ENCODE measurements at places on chromosomes 5 and 9.
A peak's percentile ranks its signal among the peaks of the same experiment; 100 is the strongest.

GRCh38 chr5:167546270-167546669, 745.2 kb upstream of the WWC1 start:
- H3K27me3 ChIP-seq = no peaks in the 10 kb centered on the region
- no peak for ATAC-seq
- H3K4me1 ChIP-seq = no peaks in the 10 kb centered on the region

DNA sequence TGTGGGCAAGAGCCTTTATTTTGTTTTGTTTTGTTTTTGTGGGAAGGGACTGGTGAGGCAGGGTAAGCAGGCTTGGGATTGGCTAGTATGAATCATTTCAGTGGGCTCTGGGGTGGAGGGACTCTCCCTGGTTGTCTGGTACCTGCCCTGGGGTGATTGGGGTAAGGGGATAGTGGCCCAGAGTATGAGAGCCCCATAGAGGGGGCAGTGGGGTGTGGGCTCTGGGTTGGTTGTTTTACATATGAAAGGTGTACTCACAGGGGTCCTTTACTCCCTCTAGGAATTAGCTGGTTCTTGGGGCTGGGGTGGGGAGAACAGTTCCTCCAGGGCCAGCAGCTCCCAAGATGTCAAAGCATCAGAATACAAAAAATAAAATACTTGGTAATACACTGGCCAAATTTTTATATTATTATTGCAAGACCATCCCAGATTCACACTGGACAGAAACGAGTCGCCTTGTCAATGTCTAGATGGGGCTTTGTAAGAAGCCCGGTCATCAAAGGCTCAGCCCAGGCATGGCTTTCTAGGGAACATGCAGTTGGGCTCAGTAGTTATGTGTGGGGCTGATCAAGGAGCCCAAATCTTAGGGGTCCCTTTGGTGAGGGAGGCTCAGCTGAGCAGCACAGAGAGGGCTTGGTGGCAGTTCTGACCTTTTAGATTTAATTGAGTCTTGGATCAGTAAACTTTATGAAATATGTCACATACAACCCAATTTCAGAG, 190.5 kb downstream of the NXNL2 start:
- H3K27me3 ChIP-seq = no peaks in the 10 kb centered on the region
- no peak overlapping the region for H3K4me3 ChIP-seq
- no peaks in the 10 kb centered on the region for H3K36me3 ChIP-seq

DNA sequence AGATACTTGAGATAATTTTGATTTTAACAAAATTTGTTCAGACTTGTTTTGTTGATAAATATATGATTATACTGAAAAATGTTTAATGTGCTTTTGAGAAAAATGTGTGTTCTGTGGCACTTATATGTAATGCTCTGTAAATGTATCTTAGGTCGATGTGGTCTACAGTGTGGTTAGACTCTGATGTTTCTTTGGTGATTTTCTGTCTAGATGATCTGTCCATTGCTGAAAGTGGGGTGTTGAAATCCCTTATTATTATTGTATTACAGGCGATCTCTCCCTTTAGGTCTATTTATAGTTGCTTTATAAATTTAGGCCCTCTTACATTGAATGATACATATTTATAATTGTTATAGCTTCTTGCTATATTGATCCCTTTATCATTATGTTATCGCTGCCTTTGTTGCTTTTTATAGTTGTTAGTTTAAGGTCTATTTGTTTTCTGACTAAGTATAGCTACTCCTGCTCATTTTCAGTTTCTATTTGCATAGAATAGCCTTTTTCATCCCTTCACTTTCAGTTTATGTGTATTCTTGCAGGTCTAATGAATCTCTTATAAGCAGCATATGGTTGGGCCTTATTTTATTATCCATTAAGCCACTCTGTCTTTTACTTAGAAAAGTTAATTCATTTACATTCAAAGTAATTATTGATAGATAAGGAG, 124.3 kb downstream of the MRPS30 start:
- H3K27me3 ChIP-seq = no peaks in the 10 kb centered on the region
- ATAC-seq = no peak
- no peaks in the 10 kb centered on the region for H3K36me3 ChIP-seq

DNA sequence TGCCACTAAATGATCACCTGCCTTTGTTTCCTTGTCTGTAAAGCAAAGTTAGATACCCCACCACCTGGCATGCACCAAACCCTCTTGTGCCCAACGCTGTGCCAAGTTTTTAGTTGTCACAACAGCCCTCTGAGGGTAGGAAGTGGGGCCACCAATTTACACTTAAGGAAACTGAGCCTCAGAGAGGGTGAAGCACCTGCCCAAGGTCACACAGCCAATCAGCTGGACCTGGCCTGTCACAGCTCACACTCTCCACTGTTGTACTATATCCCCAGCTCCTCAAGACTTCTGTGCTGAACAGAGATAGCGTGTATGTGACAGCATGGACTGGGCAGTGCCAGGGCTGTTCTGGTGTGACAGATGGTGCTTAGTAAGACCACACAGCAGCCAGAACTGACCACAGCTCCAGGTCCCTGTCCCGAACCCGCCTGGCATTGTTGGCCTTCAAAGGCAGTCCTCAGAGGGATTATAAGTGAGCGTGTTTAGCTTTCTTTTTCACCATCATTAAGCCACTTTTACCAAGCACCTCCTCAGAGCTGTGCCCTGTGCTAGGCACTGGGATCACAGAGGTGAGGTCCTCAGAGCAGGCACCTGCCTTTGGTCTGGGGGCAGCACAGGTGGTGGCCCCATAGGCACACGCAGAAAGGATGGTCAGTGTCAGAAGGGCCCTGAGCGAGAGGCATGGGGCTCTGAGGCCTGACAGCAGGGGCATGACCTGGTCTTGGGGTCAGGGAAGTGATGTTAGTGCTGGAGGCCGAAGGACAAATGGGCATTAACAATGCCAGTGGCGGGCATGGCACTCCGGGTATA, 71.1 kb downstream of the COL27A1 start:
- no peaks in the 10 kb centered on the region for H3K4me1 ChIP-seq
- no peak for ATAC-seq
- H3K27ac ChIP-seq = no peak overlapping the region

GRCh38 chr9:121269642-121270254, 1.8 kb downstream of the GSN start:
- H3K36me3 ChIP-seq = peaks cover 10% of the 10 kb centered on the region
- H3K4me3 ChIP-seq = no peak overlapping the region
- no peaks in the 10 kb centered on the region for H3K27me3 ChIP-seq
- ATAC-seq = no peak

DNA sequence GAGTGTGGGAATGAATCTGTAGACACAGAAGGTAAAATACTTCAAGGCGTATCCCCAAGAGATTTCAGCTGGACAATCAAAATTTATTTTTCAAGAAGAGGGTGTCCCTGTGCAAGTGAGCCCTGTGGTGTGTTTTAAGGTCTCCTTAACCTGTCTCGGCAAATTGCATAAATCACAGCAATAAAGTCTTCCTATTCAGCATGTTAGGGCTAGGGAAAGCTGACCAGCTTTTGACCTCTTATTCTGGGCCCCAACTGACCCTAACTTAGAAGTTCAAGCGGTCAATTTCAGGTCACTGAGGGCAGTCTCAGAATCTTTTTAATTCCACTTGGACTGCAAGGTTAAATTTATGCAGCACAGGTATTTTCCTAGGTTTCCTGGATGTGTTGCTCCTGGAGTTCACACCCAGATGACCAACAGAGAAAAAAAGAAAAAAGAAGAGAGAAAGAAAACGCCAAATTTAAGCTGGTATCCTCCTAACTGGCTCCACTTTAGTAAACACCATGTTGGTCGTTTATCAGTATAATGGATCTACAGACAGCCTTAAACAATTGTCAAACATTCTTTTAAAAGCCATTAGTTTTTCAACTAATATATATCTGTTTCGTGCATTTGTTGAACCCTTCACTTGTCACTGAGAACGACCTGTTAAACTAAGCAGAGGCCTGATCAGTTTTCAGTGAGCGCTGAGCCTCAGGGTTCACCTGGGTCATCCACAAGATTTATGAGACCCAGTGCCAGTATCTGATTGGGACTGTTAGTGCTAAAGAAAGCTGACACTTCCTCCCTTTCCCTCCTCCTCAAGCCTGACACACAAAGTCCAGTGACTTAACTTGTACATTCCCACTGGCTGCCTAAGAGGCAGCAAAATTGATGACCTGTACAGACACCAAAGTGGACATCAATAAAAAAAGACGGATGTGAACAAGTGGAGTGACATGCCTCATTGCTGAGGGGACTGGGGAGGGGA, 546.1 kb downstream of the NR2F1-AS1 start:
- no peaks in the 10 kb centered on the region for H3K27me3 ChIP-seq
- no peak overlapping the region for H3K27ac ChIP-seq
- no peaks in the 10 kb centered on the region for H3K36me3 ChIP-seq
- ATAC-seq = no peak
- H3K4me1 ChIP-seq = no peaks in the 10 kb centered on the region
- H3K4me3 ChIP-seq = no peak overlapping the region

GRCh38 chr5:56814361-56814962, 887 bp upstream of the MAP3K1 start:
- ATAC-seq = peak; percentile 0
- no peaks in the 10 kb centered on the region for H3K27me3 ChIP-seq
- no peaks in the 10 kb centered on the region for H3K36me3 ChIP-seq
- peak overlapping the region; percentile 94 for H3K27ac ChIP-seq
- H3K4me3 ChIP-seq = peak overlapping the region; percentile 93
- peaks cover 38% of the 10 kb centered on the region for H3K4me1 ChIP-seq

DNA sequence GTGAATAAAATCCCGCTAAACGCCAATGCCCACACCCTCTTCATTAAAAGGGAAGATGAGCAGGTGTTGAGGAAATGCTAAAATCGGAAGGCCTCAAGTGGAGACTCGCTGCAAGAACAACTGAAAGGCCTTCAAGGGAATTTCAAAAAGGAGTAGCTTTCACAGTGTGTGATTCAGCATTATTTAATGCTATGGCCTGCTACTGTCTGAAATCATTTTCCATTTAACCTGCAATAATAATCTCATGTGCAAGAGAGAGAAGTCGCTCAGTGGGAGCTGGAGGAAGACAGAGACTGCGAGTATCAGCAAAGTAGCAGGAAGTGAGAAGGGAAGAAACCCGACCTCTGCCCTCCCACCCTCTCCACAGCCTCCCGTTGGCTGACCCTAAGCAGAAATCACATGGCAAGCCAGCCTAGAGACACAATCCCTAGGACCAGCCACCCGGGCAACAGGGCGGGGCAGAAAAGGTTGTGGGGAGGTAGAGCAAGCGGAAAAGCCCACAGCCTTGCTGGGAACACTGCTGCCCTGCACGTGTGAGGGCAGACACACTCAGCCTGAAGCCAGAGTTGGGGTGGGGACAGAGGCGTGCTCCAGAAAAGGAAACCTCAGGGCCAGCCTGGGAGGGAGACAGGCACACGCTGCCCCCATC, 39.9 kb upstream of the CTSL start:
- no peak overlapping the region for H3K27ac ChIP-seq
- no peaks in the 10 kb centered on the region for H3K27me3 ChIP-seq
- ATAC-seq = no peak
- H3K4me3 ChIP-seq = no peak overlapping the region
- H3K36me3 ChIP-seq = no peaks in the 10 kb centered on the region
- peaks cover 7% of the 10 kb centered on the region for H3K4me1 ChIP-seq

DNA sequence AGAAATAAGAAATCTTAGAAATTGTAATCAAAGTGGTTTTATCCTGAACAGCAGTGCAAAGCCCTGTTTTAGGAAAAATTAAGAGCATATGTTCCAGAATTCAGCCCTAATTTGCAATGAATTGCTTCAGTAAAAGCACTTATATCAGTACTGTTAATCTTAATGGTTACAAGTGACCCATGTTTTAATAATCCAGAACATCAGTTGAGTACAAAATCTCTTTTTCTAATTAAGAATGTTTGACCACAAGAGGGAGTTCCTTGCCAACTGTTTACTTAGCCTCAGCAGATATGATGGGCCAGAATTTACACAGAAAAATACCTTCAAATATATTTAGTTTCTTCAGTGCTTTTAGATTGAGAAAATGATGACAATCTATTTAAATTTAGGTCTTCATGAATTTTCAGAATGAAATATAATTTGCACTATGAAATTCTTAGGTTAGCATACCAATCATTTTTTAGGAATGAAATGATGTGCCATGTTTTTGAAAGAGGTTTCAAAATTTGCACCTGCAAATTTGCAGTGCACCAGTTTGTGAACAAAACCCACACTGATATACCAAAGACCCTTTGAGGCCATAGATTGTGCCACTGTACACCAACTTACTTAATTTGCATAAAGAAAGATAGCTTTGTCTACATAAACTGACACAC, 926.3 kb upstream of the ARRDC3 start:
- no peaks in the 10 kb centered on the region for H3K36me3 ChIP-seq
- no peaks in the 10 kb centered on the region for H3K27me3 ChIP-seq
- H3K4me1 ChIP-seq = no peaks in the 10 kb centered on the region
- H3K4me3 ChIP-seq = no peak overlapping the region
- no peak for ATAC-seq

DNA sequence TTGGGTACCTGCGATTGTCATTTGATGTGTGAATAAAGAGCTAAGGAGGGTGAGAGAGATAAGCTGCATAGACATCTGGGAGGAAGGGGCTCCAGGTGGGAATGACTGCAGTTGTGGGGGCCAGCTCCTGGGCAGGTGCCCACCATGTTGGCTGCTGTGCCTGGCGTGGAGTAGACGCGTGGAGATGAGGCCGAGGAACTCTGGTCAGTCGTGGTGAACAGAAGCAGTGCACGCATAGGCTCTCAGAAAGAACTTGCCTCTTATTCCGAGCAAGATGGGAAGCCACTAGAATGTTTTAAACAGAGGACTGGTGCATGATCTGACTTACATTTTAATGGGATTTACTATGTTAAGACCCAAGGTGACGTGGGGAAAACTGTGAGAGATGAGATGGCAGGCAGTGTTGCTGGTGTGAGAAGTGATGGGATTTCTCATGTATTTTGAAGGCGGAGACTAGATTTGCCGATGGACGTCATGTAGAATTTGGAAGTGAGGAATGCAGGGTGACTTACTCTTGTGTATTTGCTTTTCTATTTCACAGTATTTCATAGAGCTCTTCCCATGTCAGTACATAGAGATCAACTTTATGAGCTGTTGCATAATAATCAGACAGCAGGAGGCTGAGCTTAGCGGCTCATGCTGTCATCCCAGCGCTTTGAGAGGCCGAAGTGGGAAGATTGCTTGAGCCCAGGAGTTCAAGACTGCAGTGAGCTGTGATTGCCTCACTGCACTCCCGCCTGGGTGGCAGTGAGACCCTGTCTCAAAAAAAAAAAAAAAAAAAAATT, 71.1 kb downstream of the EHMT1 start:
- H3K4me3 ChIP-seq = no peak overlapping the region
- ATAC-seq = no peak
- peaks cover 47% of the 10 kb centered on the region for H3K36me3 ChIP-seq
- H3K27ac ChIP-seq = peak overlapping the region; percentile 78
- no peaks in the 10 kb centered on the region for H3K27me3 ChIP-seq

GRCh38 chr9:101479338-101480030, 43.9 kb upstream of the ALDOB start:
- H3K4me3 ChIP-seq = no peak overlapping the region
- ATAC-seq = no peak
- peaks cover 22% of the 10 kb centered on the region for H3K27me3 ChIP-seq
- no peaks in the 10 kb centered on the region for H3K36me3 ChIP-seq

DNA sequence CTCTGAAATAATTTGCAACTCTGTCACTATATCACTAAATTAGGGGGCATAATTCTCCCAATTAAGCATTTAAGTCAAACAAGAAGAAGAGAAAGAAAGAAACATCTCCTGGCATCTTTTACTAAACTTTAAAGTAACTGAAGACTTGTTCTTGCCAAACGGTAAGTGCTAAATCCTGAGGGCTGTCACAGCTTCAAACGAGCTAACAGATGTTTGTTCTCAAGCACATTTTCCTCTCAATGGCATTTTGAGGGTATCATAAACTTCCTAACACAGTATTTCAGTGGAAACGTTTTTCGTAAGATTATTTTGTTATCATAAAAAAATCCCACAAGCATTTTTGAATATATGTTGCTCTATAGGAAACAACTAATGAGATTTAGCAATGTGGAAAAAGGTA, 169.5 kb upstream of the TAS2R1 start:
- ATAC-seq = no peak
- H3K27ac ChIP-seq = no peak overlapping the region
- no peaks in the 10 kb centered on the region for H3K27me3 ChIP-seq
- no peaks in the 10 kb centered on the region for H3K4me1 ChIP-seq
- H3K36me3 ChIP-seq = no peaks in the 10 kb centered on the region
